ENCODE measurements at places on chromosomes 2 and 18.

- no peak for DNase-seq
These were observed 27.8 kb downstream of the NXPH2 start for GRCh38 chr2:138752197-138752956.

GRCh38 chr2:126766969-126767296 is 111.0 kb downstream of the GYPC start:
- no peak for DNase-seq

- peak; percentile 40 for DNase-seq
These were observed 53.3 kb downstream of the DTNB start for GRCh38 chr2:25620077-25620476.

GRCh38 chr18:46832849-46833248 is 76.0 kb upstream of the ST8SIA5 start:
- DNase-seq, result peak; percentile 25

- DNase-seq, result no peak
These were observed 22.8 kb upstream of the TTN start for GRCh38 chr2:178829981-178830380.

DNA sequence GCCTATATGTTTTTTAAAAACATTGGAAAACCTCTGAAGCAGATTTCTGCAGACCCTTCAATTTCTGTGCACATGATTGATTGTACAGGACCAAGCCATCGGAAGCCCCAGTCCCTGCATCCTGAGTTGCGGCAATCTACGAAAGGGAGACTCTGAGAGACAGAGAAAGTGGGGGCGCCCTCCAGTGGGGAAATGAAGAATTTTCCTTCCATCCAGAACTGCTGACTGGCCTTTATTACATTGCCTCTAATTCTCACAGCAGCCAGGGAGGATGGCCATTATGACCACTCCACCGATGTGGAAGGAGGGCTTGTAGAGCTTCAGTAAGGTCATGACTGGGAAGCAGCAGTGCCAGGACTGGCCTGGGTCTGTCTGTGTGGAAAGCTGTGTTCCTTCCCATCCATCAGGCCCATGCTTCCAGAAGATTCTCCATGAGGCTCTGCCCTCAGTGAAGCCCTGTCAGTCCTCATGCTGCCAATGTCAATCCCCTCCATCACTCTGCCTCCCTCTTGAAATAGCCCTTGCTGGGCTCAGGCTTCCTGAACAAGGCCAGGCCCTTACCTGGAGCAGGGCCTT is 20.0 kb upstream of the RESP18 start:
- peak; percentile 58 for DNase-seq

- no peak for DNase-seq
These were observed at the start of gene PSMA8 for GRCh38 chr18:26133652-26134051. Gene PSMA8 (plus strand): TSS chr18:26133869. CDS start chr18:26133966, 97 bp downstream.

GRCh38 chr2:126898636-126899035 is at the start of gene TEX51:
Gene TEX51 (plus strand): TSS chr2:126898890. CDS start chr2:126898919, 29 bp downstream.
- DNase-seq, result no peak

DNA sequence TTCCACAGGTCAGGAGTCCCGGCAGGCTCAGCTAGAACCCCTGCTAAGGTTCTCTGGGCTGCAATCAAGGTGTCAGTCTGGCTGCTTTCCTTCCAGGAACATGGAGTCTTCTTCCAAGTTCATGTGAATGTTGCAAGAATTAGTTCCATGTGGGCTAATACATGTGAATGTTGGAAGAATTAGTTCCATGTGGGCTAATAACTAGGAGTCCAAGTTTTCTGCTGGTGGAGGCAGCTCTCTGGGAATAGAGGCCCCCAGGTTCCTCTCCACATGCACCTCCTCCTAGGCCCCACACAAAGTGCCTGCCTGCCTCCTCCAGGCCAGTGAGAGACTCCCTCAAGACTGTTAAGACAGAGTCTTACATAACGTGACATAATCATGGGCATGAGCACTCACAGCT is 140.8 kb upstream of the SLC35G4 start:
- DNase-seq, result no peak

GRCh38 chr2:99809259-99809900 is 319.6 kb upstream of the REV1 start:
- DNase-seq, result no peak

DNA sequence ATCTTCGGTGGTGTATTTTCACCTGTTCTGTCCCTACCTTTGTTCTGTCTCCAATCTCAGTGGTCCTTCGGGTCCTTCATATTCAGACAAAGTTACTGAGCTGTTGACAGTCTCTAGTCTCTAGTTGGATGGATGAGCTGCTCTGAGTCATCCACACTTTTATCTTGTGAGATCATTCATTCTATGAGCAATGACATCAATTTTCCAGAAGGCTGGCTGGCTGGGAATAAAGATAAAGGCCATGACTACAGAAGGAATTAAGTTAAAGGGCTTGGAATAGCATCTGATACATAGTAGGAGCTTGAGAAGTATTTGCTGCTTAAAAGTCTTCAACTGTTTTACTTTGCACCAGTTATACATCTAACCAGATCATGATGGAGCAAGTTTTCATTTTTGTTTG is 43.1 kb upstream of the SLC39A10 start:
- no peak for DNase-seq

GRCh38 chr2:15745350-15745749 is 153.7 kb downstream of the DDX1 start:
- no peak for DNase-seq

DNA sequence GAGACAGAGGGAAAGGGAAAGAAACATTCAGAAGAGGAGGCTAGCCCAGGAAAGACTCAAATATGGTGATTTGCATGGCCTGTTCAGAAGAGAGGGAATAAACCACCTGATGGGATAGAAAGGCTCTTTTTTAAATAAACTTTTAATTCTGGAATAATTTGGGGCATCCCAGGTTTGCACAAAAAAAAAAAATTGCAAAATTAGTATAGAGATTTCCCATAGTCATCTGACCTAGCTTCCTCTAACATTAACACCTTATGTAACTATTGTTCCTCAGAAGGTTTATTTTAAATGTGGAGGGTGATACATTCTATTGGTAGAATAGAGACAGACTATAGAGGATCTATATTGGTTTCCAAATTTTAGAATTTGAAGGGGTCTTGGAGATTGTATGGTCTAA is 330.4 kb upstream of the SLC14A2 start:
- DNase-seq, result no peak

- peak; percentile 88 for DNase-seq
These were observed 226.9 kb downstream of the TMEM163 start for GRCh38 chr2:134491771-134492441.

DNA sequence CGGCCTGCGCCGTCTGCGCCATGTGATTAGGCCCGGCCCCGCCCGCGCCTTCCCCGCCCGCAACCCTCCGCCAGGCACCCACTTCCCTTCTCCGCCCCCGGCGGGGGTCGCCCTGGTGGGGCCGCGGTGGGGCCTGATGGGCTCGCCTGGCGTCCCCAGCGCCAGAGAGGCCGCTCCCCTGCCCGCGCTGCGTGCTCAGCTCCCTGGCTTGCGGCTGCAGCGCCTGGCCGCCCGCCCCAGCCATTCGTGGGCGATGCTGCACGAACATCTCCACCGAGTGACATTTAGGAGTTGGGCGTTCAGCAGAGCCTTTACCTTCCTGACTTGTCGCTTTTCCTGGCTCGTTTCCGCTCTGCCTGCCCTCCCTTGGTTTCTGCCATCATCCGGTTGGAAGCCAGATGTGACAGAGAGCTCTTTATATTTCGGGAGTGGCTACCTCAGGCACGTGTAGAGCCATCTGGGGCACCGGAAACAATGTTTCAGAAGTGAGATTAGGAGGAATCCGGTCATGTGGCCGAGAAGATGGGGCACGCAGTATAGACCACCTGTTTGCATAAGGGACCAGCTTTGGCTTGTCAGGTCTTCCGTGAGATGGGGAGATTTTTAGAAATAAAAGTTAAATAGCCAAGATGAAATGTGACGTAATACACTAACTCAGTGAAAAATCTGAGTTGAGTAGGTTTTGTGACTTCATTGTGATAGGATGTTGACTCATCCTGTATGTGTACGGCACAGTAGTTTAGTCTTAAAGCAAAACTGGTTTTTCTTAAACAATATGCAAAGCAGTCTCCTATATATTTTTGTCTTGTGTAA is 1.2 kb downstream of the GLS start:
- peak; percentile 89 for DNase-seq

DNA sequence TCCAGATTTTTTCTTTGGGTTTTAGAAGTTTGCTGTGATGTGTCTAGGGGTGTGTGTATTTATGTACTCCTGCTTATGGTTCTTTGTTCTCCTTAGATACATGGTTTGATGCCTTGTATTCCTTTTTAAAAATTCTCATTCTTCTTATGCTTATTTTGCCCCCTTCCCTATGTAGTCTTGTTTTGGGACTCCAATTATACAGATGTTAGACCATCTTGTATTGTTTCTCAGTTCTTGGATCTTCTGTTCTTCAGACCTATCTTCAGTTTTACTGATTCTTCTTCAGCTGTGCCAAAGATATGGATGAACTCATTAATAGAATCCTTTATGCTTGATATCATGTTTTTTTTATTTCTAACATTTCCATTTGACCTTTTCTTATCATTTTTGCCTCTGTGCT is 14.2 kb upstream of the MSL3B start:
- DNase-seq, result no peak

DNA sequence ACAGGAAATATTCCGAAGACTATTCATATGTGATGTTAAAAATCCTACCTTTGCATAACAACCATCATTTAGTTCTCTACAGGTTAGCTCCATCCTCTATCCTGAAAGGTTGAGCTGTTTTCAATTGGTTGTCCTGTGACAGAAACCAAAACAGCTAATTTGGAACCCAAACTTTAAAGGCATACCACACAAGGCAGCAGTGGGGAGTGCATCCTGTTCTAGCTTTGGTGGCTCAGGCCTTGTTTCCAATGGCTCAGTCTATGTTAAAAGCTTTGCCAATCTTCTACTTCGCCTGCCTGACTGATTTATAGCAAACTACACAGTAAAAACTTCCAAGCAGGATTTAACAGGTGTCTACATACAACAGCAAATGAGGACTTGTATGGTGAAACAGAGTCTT is 3.2 kb downstream of the CD226 start:
- no peak for DNase-seq

- no peak for DNase-seq
These were observed 84.9 kb upstream of the HPCAL1 start for GRCh38 chr2:10217489-10218435.

DNA sequence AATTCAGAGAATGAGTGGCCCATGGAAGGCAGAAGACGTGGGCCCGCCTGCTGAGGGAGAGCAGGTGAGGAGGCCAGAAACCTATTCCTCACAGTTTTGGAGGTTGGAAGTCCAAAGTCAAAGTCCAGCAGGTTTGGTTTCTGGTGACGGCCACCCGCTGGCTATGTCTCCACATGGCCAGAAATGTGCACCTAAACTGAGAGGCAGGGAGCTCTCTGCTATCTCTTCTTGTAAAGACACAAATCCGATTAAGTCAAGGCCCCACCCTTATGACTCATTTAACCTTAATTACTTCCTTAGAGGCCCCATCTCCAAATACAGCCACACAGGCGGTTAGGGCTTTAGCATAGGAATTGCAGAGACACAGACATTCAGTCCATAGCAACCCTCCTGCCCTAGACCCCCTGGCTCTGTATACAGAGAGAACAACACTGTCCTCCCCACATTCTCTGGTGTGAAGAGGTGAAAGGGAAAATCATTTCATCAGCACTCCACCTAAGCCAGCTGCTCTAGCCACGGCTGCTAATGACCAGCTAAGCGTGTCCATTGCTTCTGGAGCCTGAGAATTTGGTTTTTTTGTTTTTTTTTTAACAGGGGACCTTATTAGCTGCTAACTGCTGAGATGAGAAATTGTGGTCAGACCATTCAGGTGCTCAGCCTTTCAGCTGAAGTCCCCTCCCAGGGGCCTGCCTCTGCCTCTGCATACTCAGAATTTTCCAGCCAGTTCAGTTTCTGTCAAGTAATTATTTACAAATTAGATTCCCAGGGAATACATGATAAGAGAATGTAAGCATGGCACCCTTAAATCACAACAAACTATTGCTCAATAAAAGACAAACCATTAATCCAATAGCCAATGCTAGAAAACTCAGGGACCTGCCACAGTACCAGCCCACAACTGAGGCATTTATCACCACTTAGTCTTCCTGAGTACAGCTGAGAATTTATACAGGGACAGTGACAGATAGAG is 368.7 kb upstream of the ID2 start:
- DNase-seq, result no peak

DNA sequence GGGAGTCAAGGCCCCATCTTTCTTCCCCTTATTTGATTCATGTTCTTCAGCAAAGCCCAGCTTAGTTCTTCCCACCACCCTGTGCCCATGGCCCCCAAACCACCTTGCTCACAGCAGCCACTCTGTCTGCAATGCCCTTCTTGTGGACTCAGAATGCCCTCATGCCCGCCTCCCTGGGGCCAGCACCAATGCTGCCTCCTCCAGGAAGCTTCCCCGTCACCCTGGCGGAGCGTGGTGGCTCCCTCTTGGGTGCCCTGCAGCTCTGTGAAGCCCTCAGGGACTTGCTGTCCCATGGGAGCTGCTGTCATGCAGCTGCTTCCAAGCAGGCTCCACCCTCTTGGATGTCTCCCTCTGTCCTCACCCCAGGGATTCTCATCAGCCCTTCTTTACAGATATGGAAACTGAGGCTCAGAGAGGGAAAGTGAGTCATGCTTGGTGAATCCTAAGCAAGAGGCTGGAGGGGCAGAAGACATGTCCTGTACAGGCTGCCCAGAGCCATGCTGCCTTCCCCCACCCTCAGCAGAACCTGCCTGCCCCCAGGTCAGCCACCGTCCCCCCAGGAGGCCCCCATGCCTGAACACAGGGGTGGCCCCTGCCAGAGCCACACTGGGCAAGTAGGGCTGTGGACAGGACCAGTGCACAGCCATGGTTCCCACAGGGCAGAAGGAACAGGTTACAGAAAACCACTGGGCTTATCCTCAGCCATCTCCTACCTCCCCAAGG is 11.8 kb upstream of the DUSP2 start:
- DNase-seq, result no peak

Measured in NCI-H2081 (cell line).